ENCODE measurements at places on chromosomes 3 and 15. TPM values are rescaled to one million over a fixed set of nuclear protein-coding genes. Genes with fewer than 3 reads are reported as not detected.
A peak's percentile ranks its signal among the peaks of the same experiment; 100 is the strongest.

- DNase-seq, result no peak
- peaks cover 4% of the 10 kb centered on the region for H3K27me3 ChIP-seq
- no peaks in the 10 kb centered on the region for H3K4me1 ChIP-seq
- H3K4me3 ChIP-seq, result no peak overlapping the region
Measured at GRCh38 chr3:19220311-19220710, 72.0 kb downstream of the KCNH8 start.

The CCR9 gene
- 0.28 TPM for total RNA-seq

DNA sequence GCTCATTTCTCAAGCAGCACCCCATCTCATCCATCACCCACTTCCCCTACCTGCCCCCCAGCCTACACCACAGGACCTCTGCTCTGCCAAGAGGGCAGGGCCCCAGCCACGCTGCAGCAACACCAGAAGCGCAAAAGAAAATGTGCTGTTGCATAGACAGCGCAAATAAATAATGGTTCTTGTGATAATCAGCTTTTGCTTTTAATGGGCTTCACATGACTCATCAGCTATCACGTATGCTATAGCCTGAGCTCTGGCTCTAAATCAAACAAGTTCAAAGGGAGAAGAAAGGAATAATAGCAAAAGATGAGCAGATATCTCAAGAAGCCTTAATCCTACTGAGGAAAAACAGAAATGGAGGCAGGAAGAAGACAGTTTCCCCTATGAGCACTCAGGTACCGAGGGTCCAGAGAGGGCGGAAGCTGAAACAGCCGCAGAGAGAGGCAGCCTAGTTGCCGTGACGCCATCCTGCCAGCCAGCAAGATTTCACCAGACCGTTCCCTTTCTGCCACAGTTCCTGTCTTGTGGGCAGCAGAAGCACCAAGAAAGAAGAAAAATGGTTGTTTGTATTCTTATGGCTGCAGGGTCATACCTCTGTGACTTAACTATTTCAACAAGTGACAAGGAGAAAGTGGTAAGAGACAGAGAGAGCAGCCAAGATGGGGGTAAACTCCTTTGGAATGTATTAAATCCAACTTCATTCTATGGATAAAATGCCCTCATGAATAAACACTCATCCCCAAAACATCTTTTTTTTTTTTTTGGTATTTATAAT is 22.0 kb downstream of the RAB27A start:
- DNase-seq, result peak; percentile 82
- H3K4me1 ChIP-seq, result peaks cover 77% of the 10 kb centered on the region
- H3K27me3 ChIP-seq, result no peaks in the 10 kb centered on the region
- H3K27ac ChIP-seq, result peak overlapping the region; percentile 95
- H3K36me3 ChIP-seq, result peaks cover 75% of the 10 kb centered on the region

DNA sequence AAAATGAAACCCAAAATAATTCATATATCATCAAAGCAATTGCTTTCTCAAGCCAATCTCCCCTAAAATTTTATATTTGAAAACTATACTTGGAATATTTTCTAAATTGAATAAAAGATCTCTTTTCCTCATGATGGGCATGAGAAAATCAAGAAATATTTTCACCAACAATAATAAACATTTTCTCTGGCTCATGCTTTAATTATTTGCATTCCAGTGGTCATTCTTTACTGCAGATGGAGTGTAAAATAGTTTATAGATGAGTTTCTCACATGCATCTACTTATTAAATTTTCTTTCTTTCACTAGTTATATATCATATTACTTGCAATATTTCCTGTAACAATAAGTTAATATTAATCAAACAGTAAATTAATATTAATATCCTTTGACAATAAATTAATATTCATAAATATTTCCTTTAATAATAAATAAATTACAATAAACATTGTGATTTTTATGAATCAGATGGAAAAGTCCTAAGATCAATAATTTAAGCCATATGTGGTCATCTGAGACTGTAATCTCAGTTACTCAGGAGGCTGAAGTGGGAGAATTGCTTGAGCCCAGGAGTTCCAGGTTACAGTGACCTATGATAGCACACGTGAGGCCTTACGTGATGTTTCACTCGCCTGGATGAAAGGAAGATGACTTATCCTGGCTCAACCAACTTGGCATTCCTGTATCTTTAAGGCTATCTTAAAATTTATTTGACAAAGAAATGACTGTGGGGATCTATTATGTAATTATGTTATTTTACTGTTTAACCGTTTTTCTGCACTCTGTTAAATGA is 958.8 kb downstream of the ZPLD1 start:
- no peak for DNase-seq
- no peaks in the 10 kb centered on the region for H3K36me3 ChIP-seq
- no peaks in the 10 kb centered on the region for H3K27me3 ChIP-seq

DNA sequence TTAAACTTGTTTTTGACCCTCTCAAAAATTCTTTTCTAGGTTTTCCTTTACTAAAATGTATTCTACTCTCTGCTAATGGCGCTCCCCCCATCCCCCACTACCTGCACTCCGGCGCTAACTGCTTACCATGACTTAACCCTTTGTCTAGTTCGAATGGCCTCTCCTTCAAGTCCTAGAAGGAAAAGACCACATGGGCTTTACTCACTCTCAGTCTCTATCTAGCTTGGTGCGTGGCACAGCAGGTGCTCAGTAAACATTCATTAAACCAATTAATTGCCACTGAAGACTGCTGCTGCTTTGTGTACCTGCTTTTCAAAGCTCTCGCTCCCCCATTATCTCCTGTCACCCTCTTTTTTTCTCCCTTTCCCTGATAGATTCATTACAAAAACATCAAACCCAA is 457.7 kb upstream of the THRB start:
- H3K36me3 ChIP-seq, result no peaks in the 10 kb centered on the region
- no peaks in the 10 kb centered on the region for H3K27me3 ChIP-seq
- H3K4me1 ChIP-seq, result no peaks in the 10 kb centered on the region

DNA sequence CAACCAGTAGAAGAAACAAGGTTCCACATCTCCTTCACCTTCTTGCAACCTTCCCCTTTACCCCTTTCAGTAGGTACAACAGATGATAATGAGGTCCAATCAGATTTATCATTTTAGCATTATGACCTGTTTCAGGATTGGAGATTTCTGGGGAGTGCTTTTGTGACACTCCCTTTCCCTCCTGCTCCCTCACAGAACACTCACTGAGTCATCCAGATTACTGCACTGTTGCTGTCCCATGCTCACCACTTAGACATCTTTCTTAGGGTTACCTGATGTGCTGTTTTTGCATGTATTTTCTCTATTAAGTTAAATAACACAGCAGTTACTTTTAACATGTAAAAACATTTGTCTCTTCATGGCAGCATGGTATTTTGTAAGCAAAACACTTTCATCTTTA is 118.5 kb downstream of the MFSD1 start:
- no peak overlapping the region for H3K27ac ChIP-seq
- peaks cover 2% of the 10 kb centered on the region for H3K27me3 ChIP-seq
- no peak overlapping the region for H3K4me3 ChIP-seq
- no peaks in the 10 kb centered on the region for H3K4me1 ChIP-seq
- no peak for DNase-seq
